ENCODE measurements at places on chromosomes 2 and 18.
A peak's percentile ranks its signal among the peaks of the same experiment; 100 is the strongest.

DNA sequence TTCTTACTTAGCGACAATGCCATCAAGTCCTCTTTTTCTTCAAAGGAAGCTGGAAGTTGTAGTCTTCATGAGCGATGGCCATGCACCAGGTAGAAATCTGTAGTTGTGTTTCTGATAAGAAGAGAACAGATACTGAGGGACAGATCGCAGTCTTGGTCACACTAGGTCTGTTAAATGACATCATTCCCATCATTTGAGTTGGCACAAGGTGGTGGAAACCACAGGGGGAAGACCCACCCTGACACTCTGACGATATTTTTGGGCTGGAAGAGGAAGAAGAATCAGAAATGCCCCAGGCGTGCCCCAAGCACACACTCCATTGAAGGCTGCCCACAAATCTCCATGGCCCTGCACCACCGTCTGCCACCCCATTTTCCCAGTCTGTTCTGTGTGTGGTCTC, 89.0 kb upstream of the BOD1L2 start:
- DNase-seq: no peak

DNA sequence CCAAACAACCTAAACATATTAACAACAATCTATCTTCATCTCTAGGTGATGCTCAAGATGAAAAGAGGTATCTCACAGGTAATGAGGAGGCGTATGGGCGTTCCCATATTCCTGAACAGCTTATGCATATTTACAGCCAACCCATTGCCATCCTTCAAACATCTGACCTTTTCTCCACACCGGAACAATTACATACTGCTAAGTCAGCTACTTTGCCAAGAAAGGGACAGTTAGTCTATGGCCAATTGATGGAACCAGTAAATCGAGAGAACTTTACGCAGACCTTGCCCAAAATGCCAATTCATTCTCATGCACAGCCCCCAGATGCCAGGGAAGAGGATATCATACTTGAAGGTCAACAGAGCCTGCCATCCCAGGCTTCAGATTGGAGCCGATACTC, 68.0 kb downstream of the FAM171B start:
- DNase-seq: no peak

GRCh38 chr2:144111437-144111836, 408.5 kb downstream of the ZEB2 start:
- DNase-seq: no peak

- DNase-seq: no peak
These were observed 50.4 kb upstream of the PPM1B start for GRCh38 chr2:44118257-44118656.

GRCh38 chr2:241009601-241010530, 11.4 kb downstream of the SNED1 start:
- DNase-seq: peak; percentile 77

- no peak for DNase-seq
These were observed 5.7 kb downstream of the CEP68 start for GRCh38 chr2:65061910-65062339.
